ENCODE measurements at places on chromosomes 3 and 15.

GRCh38 chr15:22873841-22874240 is 35.4 kb downstream of the NIPA2 start:
- DNase-seq: no peak

GRCh38 chr3:35184775-35185174 is 454.6 kb upstream of the ARPP21 start:
- DNase-seq: no peak

DNA sequence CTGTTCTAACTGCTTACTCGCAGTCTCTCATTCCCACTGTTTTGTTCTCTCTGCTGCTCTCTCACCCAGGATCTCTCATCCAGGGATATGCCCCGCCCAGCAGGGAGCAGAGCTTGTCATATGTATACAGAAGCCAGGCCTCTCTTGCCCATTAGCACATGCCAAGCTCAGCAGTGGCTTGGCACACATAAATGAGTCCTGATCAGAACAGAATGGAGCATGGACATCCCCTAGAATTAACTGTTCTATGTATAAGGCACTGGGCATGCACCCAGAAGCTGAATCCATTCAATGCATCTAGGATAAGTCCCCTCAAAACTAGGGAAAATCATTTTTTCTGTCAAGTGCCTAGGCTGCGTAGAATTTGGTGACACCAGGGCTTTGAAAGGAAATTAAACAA is 61.6 kb downstream of the IGSF11 start:
- DNase-seq: no peak

- DNase-seq: no peak
Observed at GRCh38 chr3:52456169-52456799, 880 bp downstream of the NISCH start.

GRCh38 chr3:23127196-23127595 is 75.9 kb upstream of the UBE2E2 start:
- DNase-seq: no peak

DNA sequence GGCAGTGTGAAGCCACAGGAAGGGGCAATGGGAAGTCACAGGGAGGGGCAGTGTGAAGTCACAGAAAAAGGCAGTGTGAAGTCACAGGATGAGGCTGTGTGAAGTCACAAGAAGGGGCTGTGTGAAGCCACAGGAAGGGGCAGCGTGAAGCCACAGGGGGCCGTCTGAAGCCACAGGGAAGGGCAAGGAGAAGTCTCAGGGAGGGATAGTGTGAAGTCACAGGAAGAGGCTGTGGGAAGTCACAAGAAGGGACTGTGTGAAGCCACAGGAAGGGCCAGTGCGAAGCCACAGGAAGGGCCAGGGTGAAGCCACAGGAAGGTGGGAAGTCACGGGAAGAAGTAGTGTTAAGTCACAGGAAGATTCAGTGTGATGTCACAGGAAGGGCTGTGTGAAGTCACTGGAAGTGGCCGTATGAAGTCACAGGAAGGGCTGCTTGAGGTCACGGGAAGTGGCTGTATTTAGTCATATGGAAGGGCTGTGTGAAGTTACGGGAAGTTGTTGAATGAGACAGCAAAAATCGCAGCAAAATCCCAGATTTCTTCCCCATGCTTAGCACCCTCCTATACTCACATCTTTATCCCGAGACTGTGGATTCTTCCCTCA is 38.6 kb downstream of the GASK1A start:
- no peak for DNase-seq

DNA sequence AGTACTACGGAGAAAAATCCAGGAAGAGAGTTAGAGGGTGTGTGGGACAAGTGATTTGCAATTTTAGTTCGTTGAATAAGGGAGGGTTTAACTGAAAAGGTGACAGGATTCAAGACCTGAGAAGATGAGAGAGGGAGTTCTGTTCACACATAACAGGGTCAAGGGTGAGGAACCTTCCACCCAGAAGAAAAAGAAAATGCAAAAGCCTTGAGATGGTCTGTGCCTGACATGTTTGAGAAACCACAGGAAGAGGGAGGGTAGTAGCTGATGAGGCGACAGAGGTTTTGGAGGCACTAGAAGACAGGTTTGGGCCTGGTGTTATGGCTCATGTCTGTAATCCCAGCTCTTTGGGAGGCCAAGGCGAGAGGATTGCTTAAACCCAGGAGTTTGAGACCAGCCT is 591 bp upstream of the SLC25A20 start:
- DNase-seq: peak; percentile 33

- no peak for DNase-seq
Observed at GRCh38 chr3:108157273-108157672, 65.0 kb downstream of the IFT57 start.

GRCh38 chr3:11509173-11510000 is 134.3 kb downstream of the VGLL4 start:
- no peak for DNase-seq

DNA sequence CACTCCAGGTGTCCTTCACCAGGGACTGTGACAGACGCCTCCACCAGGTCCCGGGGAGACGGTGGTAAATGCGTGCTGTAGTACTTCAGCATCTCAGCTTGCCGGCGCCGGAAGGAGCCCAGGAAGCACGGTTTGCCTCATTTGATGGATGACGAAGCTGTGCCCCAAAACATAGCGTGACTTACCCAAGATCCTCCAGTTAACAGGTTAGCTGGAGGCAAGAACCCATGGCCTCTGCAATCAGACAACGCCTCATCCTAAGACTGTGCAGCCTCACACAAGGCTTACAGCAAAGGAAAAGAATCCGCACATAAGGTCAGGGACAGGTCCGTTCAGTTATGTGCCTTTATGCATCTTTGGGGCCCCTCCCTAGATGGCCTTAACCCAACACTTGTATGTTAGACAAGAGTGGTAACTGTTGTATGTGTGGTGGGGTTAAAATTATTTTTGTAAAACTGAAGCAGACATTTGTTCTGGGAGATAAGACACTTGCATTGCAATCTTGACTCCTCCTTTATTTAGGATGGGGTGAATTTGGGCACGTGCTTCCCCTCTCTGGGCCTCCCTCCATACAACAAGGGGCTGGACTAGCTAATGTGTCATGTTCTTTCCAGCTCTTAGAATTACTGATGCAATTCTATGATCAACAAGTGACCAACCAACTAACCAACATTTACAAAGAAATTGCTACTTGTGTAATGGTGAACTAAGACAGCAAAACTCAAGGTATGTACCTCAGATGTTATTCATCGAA is 39.4 kb downstream of the VGLL4 start:
- no peak for DNase-seq

- no peak for DNase-seq
Observed at GRCh38 chr3:177721864-177722785, 524.8 kb upstream of the TBL1XR1 start.

GRCh38 chr15:70596354-70597055 is 166.9 kb downstream of the UACA start:
- peak; percentile 34 for DNase-seq

DNA sequence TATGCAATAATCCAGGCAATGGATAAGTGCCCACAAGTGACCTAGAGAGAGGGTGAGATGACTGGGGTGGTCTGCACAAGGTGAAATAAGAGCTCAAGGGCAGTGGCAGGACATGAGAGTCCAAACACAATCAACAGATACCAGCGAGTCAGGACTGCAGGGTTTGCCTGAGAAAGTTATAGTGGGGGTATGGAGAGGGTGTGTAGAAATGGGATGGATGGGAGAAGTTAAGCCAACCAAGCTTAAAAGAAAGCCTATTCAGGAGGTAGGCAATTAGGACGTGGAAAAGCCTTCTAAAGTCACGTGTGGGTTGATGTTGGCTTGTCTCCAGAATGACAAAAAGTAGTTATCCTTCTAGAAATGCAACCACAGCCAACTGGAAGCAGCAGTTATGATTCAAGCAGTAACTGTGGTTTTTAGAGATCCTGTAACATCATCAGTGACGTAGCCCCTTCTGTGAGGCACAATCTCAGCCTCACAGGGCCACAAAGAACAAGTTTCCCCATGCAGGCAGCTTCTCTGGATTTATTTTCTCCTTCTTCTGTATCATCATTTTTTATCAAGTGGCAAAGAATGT is 56.1 kb downstream of the FAM174B start:
- peak; percentile 19 for DNase-seq

GRCh38 chr15:81001152-81002008 is 657 bp downstream of the TLNRD1 start:
- DNase-seq: peak; percentile 42

GRCh38 chr3:116517308-116517707 is 72.0 kb upstream of the LSAMP start:
- DNase-seq: no peak

GRCh38 chr15:101811902-101812301 is at the start of gene OR4F15:
OR4F15 (plus strand) TSS chr15:101812202; CDS start chr15:101818187, 5,985 bp downstream.
- no peak for DNase-seq

- DNase-seq: no peak
Observed at GRCh38 chr3:152050903-152051302, 177.5 kb downstream of the SUCNR1 start.

DNA sequence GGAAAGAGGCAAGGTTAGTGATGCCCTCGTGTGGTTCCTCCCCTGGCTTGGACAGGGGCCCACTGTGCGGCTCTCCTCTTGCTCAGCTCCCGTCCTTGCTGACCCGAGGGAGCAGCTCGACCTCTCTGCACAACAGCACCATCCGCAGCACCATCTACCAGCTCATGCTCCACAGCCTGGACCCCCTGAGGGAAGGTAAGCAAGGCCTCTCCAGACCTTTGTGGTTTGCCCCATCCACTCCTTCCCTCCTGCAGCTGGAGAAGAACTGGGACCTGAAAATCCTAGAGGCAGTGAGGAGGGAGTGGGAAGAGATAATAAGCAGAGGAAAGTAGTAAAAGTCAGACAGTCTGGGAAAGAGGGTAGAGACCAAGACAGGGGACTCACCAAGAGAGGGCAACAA is 17.8 kb downstream of the SLC24A1 start:
- DNase-seq: no peak

DNA sequence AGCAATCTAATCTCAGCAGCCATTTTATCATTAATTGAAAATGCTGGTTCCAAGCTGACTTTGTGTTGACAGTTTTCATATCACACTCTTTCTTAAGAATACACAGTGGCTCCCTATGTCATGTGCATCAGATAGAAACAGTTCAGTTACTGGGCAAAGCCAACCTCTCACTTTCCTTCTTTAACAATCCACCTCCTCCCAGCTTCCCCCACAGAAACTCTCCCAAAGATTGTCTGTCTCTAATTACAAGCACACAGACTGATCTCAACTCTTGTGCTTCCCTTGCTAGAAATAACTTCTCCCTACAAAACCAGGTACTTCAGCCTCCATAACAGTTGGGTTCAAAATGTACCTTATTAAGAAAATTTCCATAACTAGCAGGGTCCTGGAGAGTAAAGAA is 228.9 kb upstream of the WNT5A start:
- DNase-seq: no peak

DNA sequence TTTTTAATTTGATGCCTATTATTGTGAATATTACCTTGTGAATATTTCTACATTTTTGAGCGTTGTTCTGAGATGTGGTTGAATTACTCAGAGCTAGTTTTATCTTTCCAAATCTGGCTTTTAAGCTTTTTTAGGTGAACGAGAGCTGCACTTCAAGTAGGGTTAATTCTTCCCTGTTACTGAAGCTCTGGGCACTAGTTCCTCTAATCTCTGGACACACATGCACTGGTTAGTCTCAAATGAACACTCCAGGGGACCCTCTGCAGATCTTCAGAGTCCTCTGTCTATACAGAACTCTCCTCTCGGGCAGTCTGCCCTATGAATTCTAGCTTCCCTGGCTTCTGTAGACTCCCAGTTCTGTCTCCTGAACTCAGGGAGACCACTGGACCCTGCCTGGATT is 237.5 kb upstream of the TBC1D5 start:
- no peak for DNase-seq

- peak; percentile 56 for DNase-seq
Observed at GRCh38 chr15:89446255-89446891, 50.0 kb downstream of the RHCG start.

DNA sequence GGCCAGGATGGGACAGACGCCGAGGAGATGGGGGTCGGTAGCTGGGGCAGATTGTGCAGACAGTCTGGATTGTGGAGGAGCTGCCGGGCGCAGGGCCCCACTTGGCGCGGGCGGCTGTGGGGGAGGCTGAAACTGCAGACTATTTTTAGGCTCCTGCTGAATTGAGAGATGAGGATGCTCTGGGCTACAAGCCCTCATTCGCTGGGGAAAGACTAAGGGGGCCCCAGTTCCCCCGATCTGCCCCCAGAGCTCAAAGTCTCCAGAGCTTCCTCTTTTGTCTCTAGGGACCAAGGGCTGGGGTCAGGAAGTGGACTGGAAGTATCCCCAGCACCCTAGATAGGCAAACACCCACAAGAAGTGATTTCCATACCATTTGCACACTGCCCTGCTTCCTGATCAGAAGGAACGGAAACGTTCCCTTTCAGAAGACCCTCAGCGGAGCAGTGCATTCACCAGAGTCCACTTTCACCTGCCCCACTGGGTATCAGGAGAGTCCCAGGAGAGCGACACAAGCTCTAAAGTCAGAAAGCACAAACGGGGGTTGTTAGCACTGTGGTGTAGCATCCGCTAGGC is 29.7 kb downstream of the SEMA7A start:
- DNase-seq: no peak

DNA sequence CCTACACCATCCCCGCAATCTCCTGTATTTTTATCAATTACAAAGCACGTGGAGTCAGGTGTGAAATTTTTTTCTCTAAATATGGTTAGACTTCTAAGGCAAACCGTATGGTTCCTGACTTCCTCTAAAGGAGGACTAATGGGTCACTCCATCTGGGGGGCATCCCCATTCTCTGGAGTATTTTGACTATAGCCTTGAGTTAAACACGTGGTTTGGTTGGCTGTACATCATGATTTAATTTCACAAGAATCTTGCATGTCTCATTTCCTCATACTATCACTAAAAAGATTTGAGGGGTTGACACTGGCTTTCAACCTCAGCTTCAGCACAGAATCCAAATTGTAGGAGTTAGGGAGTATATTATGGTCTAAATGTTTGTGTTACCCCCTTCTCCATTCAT is 25.3 kb upstream of the ZNF770 start:
- no peak for DNase-seq

DNA sequence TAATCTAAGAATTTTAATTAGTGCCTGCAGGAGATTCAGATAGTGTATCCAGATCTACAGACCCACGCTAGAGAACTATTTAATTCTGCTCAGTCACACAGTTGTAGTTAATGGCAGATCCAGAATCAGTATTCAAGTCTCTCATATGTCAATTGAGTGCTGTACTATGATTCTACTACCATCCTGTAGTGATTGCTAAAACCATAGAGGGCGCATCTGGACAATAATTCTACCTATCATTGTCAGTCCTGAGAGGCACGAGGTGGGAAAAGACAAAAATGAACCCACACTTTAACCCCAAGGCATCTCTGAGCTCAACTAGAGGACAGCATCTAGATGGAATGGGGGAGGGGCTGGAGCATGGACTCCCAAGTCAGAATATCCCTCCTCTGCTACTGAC is 22.7 kb downstream of the DHX36 start:
- no peak for DNase-seq

DNA sequence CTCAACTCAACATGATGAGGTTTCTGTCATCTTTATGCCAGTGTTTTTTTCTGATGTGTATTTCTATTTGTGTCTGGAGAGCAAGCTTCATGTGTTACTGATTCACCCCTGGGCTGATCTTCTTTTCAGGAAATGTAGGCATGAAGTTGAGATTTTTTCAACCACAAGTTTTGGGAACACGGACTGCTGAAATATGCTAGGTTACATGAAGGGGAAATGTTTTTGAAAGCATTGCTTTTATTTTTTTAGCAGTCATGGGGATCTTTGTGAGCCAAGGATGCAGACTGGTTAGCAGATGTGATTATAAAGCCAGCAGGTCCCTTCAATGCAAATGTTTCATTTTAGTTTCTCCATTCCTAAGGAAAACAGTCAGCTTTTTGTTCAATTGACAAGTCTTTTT is 219.3 kb upstream of the COL8A1 start:
- no peak for DNase-seq

Data from activated CD4-positive, alpha-beta T cell treated with anti-CD3 and anti-CD28 coated beads, Interleukin-2, Interleukin-4, amounts not matched to agents 100 ng/mL and 50 ng/mL, durations not matched to agents 16 hours and 8 hours (primary cell).